ENCODE measurements at places on chromosomes 6 and 20. TPM values are rescaled to one million over a fixed set of nuclear protein-coding genes. Genes with fewer than 3 reads are reported as not detected.
A peak's percentile ranks its signal among the peaks of the same experiment; 100 is the strongest.

The FOXF2 gene
- not detected for total RNA-seq

The MAFB gene
- total RNA-seq: 3.1 TPM

The TBX18 gene
- not detected for total RNA-seq

The ALDH8A1 gene
- 1.3 TPM for total RNA-seq

The SAMD5 gene
- total RNA-seq: not detected

The IL17F gene
- total RNA-seq: not detected

The RCAN2 gene
- total RNA-seq: 0.53 TPM

The IGF2R gene
- 75.0 TPM for total RNA-seq

The IPCEF1 gene
- total RNA-seq: 46.4 TPM

The COL20A1 gene
- not detected for total RNA-seq

The KIF25 gene
- total RNA-seq: not detected

DNA sequence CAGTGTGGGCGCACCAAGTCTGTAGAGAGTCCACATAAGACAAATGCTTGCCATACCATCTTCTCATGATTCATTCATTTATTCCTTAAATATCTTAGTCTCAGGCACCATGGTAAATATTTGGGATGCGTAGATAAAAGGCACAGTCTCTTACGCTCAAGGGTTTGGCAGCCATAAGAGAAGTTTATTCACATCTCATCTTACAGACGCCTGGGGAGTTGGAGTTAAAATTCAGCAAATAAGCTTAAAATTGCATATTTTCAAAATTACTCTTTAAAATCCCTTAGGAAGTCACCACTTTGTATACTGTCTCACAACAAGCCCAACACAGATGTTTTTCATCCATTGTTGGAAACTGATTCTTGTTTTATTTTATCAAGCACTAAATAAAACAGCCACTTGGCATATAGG is 363.3 kb downstream of the KIF16B start:
- no peaks in the 10 kb centered on the region for H3K36me3 ChIP-seq
- H3K27ac ChIP-seq: no peak overlapping the region
- no peaks in the 10 kb centered on the region for H3K27me3 ChIP-seq
- H3K4me3 ChIP-seq: no peak overlapping the region
- H3K4me1 ChIP-seq: no peaks in the 10 kb centered on the region

GRCh38 chr6:141464490-141464889 is 668.2 kb upstream of the GJE1 start:
- no peak overlapping the region for H3K4me3 ChIP-seq
- H3K36me3 ChIP-seq: no peaks in the 10 kb centered on the region
- no peak overlapping the region for H3K27ac ChIP-seq
- no peaks in the 10 kb centered on the region for H3K27me3 ChIP-seq
- no peak for DNase-seq

DNA sequence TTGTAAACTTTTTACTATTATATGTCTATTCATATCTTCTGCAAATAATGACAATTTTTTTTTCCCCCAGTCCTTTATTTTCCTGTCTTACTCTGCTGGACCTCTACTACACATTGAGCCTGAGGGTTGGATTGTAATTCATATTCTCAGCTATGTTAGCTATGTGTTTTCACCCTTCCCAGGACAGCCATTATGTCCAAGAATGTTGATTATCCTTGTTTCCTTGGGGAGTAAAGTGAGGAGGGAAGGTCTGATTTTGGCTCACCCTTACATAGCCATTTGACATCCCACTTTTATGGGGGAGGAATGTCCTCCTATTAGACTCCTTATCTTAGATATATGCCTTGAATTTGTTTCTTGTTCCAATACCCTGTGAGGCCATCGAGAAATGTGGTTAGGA is 17.6 kb upstream of the TBC1D32 start:
- H3K4me3 ChIP-seq: no peak overlapping the region
- H3K36me3 ChIP-seq: no peaks in the 10 kb centered on the region
- no peak overlapping the region for H3K27ac ChIP-seq

DNA sequence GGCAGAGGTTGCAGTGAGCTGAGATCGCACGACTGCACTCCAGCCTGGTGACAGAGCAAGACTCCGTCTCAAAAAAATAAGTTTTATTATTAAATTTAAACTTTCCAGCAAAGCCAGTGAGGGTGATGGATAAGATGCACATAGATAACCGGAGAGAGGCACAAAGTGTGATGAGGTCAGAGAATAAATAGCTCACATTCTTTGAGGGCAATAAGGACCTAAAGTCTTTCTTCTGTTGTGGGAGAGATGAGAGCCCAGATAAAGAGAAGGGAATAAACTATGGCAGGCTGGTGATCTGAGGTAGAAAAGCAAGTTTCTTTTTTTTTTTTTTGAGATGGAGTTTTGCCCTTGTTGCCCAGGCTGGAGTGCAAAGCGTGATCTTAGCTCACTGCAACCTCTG is 20.6 kb upstream of the EZR start:
- no peaks in the 10 kb centered on the region for H3K36me3 ChIP-seq
- H3K27ac ChIP-seq: no peak overlapping the region
- H3K4me1 ChIP-seq: no peaks in the 10 kb centered on the region
- peaks cover 11% of the 10 kb centered on the region for H3K27me3 ChIP-seq

GRCh38 chr20:39048000-39048696 is 86.0 kb downstream of the DHX35 start:
- DNase-seq: peak; percentile 83
- no peak overlapping the region for H3K4me3 ChIP-seq
- no peak overlapping the region for H3K27ac ChIP-seq

DNA sequence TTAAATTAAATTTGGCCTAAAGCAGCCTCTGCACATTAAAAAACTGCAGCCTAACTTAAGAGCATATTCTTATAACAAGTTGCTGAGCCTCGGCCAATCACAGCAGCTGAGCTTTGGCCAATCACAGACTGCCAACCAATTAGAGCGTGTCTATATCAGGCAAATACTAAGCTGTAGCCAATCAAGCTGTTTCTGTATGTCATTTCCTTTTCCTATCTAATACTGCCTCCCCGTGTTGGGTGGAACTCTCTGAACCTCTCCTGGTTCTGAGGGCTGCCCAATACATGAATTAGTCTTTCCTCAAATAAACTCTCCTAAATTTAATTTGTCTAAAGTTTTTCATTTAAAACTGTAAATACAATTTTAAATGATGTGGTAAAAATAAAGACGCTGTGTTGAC is 3.9 kb upstream of the TMEM244 start:
- peaks cover 5% of the 10 kb centered on the region for H3K4me1 ChIP-seq
- no peaks in the 10 kb centered on the region for H3K27me3 ChIP-seq
- H3K4me3 ChIP-seq: no peak overlapping the region
- H3K27ac ChIP-seq: no peak overlapping the region
- no peak for DNase-seq

DNA sequence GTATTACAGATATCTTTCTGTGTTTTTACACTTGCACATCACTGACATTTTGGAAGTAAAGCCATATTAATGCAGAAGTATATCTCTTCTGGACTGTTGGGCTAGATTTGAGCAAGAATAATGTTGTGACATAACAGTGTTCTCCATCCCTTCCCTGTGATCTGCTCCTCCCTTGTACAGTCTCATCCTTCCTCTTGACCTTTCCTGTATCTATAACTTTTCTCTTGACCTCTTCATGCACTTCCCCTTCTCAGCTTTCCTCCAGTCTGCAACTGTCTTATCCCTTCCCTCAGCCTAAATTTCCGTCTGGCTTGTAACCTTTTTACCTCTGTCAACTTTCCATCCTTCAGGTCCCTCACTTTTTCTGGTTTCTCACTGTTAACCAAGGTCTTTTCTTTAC is 29.8 kb downstream of the NCOA3 start:
- H3K4me1 ChIP-seq: peaks cover 24% of the 10 kb centered on the region
- DNase-seq: no peak
- no peaks in the 10 kb centered on the region for H3K27me3 ChIP-seq

DNA sequence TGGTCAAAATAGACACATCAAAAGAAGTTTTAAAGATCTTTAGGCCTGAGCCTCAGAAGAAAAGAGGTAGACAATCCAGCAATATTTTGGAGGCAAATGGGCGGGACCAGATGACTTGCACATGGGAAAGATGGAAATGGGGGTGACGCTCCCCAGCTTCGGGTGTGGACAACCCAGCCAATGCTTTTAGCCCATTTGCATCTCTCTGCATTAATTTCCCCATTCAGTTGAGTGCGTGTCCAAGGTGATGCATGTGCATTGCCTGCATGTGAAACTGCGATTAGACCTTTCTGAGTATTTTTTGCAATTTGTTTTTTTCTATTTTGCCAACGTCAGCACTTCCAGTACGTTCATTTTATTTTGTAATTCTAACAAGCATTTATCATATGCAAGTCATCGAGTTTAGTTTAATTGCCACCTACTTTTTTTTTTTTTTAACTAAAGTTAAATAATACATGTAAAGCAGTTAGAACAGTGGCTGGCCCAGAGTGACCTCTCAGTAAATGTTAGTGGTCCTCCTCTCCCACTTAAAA is 24.2 kb downstream of the PDRG1 start:
- H3K4me1 ChIP-seq: peaks cover 1% of the 10 kb centered on the region
- no peak for DNase-seq
- H3K27me3 ChIP-seq: peaks cover 30% of the 10 kb centered on the region
- no peaks in the 10 kb centered on the region for H3K36me3 ChIP-seq
- no peak overlapping the region for H3K27ac ChIP-seq
- no peak overlapping the region for H3K4me3 ChIP-seq

DNA sequence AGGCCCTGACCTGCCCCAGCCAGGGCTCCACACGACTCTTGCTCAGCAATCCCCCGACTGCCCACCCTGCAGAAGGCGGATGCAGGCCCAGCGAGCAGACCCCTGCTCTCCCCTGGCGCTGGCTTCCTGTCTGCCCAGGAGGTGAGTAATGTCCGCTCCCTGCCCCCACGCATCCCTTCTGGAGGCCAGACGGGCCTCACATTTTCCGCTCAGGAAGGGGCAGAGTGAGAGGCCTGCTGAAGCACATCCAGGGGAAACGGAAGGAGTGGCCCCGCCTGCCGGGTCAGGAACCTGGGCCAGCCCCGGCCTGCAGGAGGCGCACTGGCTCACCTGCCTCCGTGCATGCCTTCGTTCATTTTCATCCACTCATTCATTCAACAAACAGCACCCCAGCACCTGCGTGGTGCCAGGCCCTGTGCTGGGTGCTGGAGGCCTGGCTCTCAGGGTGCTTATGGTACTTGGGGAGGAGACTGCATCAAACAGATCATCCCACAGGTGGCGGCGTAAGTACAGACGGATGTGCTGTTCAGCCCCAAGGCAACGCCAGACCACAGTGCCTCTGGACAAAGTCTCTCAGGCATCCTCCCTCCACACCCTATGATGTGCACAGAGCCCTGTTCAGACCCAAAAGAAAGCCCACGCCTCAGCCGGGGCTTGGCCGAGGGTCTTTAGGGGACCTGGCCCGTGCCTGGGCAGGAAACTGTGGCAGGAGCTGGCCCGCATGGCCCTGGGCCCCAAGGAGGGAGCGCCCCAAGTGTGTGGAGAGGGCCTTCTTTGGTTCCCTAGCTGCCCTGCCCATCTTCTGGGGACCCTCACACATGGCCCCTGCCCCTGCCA is 112.1 kb downstream of the ASXL1 start:
- H3K4me1 ChIP-seq: no peaks in the 10 kb centered on the region
- no peak for DNase-seq
- H3K27me3 ChIP-seq: no peaks in the 10 kb centered on the region
- H3K4me3 ChIP-seq: no peak overlapping the region

DNA sequence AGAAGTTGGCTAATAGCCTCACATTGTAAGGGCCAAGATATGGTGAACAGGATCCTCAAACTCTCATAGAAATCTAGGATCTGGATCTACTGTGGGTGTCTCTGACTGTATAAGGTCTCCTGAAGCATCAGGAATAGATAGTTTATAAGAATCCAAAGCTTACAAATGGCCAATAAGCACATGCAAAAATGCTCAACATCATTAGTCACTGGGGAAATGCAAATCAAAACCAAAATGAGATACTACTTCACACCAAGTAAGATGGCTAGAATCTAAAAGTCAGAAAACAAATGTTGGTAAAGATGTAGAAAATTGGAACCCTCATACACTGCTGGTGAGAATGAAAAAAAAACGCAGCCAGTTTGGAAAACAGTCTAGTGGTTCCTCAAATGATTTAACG is 14.3 kb upstream of the RNF182 start:
- peaks cover 35% of the 10 kb centered on the region for H3K27me3 ChIP-seq
- no peak overlapping the region for H3K27ac ChIP-seq
- H3K4me1 ChIP-seq: peaks cover 7% of the 10 kb centered on the region
- no peak overlapping the region for H3K4me3 ChIP-seq

DNA sequence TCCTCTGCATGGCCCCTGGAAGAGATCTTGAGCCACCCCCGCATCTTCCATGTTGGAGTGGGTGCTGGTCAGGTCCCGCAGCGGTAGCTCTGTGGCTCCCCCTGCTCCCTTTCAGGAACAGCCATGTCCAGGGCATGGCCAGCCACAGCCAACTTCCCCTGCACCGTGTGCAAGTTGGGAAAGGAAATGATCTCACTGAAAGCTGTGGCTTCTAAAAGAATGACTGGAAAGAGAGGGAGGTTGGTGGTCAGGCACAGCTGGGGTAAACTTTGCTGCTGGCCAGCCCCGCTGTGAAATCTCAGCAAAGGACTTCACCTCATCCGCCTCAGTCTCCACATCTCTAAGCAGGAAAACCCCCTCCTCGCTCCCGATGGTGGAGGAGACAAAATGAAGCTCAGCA is 153.6 kb upstream of the CST7 start:
- no peaks in the 10 kb centered on the region for H3K36me3 ChIP-seq
- peaks cover 9% of the 10 kb centered on the region for H3K4me1 ChIP-seq
- peaks cover 8% of the 10 kb centered on the region for H3K27me3 ChIP-seq
- H3K4me3 ChIP-seq: no peak overlapping the region
- no peak for DNase-seq

DNA sequence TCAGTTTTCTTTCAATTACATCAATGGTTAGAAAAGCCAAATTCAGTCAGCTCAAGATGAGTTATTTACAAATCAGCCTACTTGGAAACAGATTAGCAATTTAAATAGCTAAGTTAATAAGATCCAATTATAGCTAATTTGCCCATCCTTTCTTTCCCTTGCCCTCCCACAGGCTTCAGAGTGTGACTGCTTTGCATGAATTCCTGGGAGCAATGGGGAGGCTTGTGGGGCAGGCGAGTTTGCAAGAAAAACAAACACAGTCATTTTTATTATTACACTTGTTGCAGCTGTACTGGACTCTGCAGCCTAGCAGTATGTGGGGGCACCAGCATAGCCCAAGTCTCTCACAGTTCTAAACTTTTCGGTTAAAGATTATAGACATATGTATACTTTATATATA is 219.0 kb downstream of the NKAIN2 start:
- no peak overlapping the region for H3K4me3 ChIP-seq
- no peaks in the 10 kb centered on the region for H3K4me1 ChIP-seq
- H3K27me3 ChIP-seq: no peaks in the 10 kb centered on the region

GRCh38 chr20:35207950-35208611 is 18.4 kb upstream of the MMP24 start:
- DNase-seq: peak; percentile 64
- no peaks in the 10 kb centered on the region for H3K27me3 ChIP-seq
- H3K27ac ChIP-seq: no peak overlapping the region

- peaks cover 19% of the 10 kb centered on the region for H3K27me3 ChIP-seq
- peaks cover 4% of the 10 kb centered on the region for H3K4me1 ChIP-seq
- no peaks in the 10 kb centered on the region for H3K36me3 ChIP-seq
- no peak overlapping the region for H3K27ac ChIP-seq
- DNase-seq: no peak
These were observed 64.6 kb downstream of the SNX5 start for GRCh38 chr20:17904027-17904426.

- DNase-seq: no peak
- H3K27me3 ChIP-seq: no peaks in the 10 kb centered on the region
- H3K4me3 ChIP-seq: no peak overlapping the region
- no peaks in the 10 kb centered on the region for H3K36me3 ChIP-seq
- no peaks in the 10 kb centered on the region for H3K4me1 ChIP-seq
- H3K27ac ChIP-seq: no peak overlapping the region
These were observed 188.7 kb upstream of the GMDS start for GRCh38 chr6:2434116-2434515.

GRCh38 chr6:10880366-10880765 is 1.5 kb downstream of the GCM2 start:
- H3K4me3 ChIP-seq: no peak overlapping the region
- H3K27me3 ChIP-seq: peaks cover 64% of the 10 kb centered on the region
- DNase-seq: no peak
- H3K36me3 ChIP-seq: peaks cover 2% of the 10 kb centered on the region
